GM04504 (cell line): ENCODE measurements at places on chromosomes 6 and 20.

DNA sequence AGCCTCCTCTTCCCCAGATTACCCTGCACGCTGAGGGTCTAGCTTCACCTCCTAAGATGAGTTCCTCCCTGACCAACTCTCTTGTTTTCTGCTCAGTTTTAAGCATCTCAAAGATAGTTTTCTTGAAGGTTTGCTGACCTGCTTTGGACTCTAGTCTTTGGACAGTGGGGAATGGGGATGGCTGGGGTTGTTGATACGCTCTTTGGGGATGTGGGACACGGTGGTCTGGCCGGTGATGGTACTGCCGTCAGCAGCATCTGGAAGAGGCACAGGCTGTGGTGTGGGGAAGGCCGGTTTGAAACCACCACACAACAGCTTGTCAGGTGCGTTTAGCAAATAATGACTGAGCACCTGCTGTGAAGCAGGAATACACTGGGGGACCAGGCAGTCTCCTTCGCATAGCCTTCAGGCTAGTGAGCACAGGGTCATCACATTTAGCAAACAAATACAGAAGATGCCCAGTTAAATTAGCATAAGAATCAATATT is 94.1 kb downstream of the TMEM242 start:
- DNase-seq: no peak

GRCh38 chr20:50675671-50676376 is 15.5 kb downstream of the RIPOR3 start:
- DNase-seq: no peak

DNA sequence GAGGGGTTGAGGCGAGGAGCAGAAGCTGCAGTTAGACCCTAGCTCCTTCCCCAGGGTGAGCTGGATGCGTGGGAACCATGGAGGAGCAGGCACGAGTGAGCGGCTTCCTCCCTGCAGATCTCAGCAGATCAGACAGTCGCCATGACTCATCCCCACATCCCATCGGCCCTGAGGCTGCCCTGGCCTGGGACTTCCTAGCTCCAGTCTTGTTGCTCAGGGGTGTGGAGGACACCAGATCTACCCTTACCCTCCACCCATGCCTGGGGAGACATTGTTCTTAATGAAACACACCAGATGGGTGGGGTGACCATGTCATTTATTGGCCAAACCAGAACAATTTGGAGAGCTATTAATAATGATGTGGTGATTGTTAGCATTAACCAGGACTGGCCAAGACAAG is 36.3 kb upstream of the TGM2 start:
- no peak for DNase-seq

DNA sequence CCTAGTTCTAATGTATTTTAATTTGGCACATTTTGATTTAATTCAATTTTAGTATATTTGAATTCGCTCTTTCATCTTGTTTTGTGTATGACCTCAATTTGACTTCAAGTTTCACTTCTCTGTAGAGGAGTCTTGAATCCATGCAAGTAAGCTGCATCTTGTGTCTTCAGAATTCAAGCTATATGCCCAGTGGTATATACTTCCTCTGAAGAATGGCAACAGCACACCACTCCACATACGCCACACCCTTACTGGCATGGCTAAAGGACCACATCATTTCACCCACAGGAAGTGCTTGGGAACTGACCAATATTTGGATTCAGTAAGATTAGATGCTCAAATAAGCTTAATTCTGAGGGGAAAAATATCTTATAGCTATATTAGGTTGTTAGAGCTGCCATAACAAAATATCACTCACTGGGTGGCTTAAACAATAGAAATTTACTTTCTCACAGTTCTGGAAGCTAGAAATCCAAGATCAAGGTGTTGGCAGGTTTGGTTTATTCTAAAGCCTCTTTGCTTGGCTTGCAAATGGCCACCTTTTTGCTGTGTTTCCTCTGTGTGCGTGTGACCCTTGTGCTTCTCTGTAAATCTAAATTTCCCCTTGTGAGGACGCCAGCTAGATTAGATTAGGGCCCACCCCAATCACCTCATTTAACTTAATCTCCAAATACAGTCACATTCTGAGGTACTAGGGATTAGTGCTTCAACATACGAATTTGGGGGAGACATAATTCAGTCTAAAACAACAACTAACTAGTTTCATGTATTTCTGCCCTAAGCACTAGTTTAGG is 2.8 kb upstream of the ASF1A start:
- DNase-seq: no peak

DNA sequence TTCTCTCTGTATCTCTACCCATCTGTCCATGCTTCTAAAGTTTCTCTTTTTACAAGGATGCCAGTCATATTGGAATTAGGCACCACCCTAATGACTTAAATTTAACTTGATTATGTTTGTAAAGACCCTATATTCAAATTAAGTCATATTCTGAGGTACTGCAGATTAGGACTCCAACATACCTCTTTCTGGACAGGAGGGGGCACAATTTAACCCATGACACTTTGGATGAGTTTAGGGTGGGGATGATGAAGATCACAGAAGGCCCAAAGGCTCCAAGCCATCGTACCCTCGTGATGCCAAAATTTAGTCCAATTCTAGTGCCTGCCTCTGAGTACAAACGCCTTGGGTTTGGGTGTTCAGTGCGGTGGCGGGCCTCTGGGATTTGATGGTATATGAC is 15.0 kb upstream of the NKX2-2 start:
- no peak for DNase-seq

DNA sequence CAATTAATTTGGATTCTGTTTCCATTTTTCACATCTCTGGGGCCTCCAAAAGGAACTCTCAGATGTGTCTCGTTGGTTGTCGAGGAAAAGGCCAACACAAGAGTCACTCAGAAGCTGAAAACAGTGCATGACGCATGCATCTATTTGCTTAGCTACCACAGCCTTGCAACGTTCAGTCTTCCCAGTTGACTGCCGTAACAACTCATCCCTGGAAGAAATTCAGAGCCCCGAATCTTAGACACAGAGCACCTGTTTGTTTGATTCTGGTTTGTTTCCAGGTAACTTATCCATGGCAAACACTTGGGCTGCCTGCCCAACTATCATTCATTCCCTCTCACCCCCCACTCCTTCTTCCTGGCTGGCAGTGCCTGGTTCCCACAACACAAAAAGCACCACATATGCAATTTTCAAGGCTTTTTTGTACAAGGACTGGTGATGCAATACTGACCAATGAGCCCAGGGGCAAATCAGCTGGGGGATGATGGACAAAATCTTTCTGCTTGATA is 60.5 kb downstream of the ZMYND8 start:
- no peak for DNase-seq
